ENCODE measurements at places on chromosomes 4 and X.

GRCh38 chrX:129525896-129526295 lies 2.6 kb upstream of the SMARCA1 start:
- DNase-seq: no peak

GRCh38 chrX:16986169-16986568 lies 39.7 kb downstream of the REPS2 start:
- DNase-seq: no peak

DNA sequence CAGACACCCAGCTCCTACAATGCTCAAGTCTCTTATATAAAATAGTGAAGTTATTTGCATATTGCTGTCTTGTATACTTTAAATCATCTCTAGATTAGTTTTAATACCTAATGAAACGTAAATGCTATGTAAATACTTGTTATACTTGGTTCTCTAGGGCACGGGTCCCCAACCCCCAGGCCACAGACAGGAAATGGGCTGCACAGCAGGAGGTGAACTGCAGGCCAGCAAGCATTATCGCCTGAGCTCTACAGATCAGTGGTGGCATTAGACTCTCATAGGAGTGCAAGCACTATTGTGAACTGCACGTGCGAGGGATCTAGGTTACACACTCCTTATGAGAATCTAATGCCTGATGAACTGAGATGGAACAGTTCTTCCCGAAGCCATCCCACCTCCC lies 395.9 kb upstream of the EMCN start:
- no peak for DNase-seq

GRCh38 chr4:8322794-8323704 lies 53.5 kb downstream of the HTRA3 start:
- DNase-seq: no peak

DNA sequence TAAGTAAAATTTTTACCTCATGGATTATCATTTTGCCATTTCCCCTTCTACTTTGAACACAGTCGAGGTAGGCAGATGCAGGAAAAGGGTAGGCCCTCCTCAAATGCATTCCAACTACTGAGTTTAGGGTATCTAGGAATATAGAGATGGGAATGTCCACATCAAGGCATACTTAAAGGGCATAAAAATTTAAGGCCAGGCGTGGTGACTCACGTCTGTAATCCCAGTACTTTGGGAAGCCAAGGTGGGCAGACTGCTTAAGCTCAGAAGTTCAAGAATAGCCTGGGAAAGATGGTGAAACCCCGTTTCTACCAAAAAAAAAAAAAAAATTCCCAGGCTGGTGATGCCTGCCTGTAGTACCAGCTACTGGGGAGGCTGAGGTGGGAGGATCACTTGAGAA lies 146.5 kb downstream of the PDGFC start:
- DNase-seq: no peak

DNA sequence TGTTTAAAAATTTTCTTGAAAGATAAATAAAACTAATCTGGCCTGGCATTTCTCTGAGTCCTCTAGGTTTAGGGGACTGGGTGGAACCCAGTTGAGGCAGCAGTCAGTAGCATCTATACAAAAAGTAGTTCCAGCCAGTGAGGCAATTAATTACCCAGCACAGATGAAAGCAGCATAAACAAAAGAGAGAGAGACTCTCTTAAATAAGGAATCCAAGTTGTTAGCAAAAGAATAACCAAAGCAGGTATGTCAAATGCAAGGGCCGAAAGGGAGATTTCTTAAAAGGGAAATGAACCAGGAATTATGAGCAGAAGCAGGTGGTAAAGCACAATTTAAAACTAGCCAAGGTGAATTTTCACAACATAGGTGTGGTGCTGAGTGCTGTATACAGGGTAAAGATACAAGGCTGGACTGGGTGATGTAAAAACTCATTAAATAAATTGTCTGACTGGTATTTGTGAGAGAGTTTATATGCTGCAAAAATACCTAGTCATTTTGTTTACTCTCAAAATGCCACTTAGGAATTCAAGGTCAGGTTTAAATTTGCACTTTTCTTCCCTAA lies 94.6 kb upstream of the GALNT7 start:
- DNase-seq: no peak

DNA sequence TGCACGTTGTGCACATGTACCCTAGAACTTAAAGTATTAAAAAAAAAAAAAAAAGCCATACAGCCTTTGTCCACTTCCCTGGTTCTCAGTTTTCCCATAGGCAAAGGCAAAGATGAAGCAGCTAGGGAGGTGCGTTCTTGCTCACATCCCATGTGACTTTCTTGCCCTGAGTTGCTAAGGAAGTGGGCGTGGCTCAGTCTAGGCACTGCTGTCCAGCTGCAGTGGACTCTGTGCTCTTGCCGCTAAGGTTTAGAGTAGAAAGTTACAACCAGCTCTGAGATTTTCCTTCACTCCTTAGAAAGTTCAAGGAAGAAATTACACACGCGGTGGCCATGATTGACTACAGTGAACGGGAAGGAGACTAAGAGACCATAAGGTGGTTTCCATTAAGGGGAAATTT lies 144.7 kb downstream of the NAA11 start:
- DNase-seq: no peak

DNA sequence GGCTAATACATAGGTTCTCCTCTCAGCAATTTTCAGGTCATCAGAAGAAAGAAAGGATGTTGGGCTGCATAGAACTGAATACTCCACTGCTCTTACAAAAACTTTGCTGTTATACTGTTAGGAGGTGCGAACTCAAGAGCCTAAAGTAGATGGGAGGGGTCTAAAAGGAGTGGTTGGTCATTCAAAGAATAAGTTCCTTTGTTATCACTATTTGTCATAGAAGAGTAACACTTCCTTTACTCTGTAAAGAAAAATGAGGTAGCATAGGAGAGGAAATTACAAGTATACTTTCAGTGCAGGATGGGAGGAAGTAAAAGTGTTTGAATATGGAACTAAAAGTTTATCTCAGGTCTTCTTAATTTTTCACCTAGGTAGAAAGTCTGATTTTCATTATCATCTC lies 61.5 kb downstream of the CCNI start:
- no peak for DNase-seq

DNA sequence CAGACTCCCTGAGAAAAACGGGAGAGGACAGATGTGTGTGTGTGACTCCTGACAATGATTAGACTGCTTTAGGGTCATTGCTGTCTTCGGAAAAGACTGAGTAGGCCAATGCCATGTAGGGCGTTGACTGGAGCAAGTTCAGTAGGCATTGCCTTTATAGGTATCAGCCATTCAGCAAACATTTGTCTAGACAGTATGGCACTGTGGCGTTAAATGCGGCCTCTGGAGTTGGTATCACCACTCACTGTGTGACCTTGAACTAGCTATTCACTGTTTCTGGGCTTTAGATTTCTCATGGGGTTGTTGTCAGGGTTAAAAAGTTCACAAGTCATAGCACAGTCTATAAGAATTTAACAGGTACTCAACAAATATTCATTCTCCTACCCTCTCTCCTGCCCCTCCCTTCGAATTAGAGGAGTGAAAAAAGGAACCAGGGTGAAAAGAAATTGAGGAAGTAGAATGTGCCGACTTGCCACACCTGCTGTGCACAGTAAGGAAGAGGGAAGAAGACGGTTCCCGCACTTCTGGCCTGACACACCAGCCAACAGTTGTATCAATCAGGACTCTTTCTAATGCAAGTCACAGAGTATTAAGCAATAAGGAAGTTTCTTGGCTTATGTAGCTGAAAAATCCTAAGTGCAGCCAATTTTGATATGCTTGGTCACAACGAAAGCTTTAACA lies 83.2 kb upstream of the PLAC8 start:
- no peak for DNase-seq

GRCh38 chr4:110508827-110509710 lies 33.1 kb downstream of the ENPEP start:
- no peak for DNase-seq

All from stimulated activated CD4-positive, alpha-beta T cell treated with anti-CD3 and anti-CD28 coated beads, Interleukin-1b, Interleukin-23, amount 100 ng/mL, for 1 hour (primary cell).